ENCODE measurements at places on chromosomes 2 and 18.

GRCh38 chr2:152454960-152455359 lies 120.0 kb downstream of the FMNL2 start:
- DNase-seq, result no peak

DNA sequence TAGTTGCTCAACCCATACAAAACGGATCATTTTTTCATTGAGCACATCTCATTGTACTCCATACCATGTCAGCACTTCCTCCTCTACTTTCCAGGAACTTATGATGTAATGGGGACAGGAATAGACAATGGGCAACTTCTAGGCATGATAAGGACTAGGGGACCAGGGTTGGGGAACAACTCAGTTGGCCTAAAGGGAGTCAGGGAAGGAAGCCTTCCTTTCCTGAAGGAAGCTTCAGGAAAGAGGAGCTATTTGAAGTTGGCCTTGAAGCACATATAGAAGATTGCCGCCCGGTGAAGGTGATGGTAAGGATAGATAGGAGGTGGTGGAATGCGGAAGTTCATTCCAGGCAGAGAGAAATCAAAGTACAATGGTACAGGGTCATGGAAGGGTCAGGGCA lies 283.9 kb downstream of the SLC8A1 start:
- no peak for DNase-seq

- DNase-seq, result no peak
Measured at GRCh38 chr2:150209746-150210145, 277.7 kb downstream of the RND3 start.

GRCh38 chr2:24919037-24919505 lies 966 bp downstream of the ADCY3 start:
- DNase-seq, result no peak

DNA sequence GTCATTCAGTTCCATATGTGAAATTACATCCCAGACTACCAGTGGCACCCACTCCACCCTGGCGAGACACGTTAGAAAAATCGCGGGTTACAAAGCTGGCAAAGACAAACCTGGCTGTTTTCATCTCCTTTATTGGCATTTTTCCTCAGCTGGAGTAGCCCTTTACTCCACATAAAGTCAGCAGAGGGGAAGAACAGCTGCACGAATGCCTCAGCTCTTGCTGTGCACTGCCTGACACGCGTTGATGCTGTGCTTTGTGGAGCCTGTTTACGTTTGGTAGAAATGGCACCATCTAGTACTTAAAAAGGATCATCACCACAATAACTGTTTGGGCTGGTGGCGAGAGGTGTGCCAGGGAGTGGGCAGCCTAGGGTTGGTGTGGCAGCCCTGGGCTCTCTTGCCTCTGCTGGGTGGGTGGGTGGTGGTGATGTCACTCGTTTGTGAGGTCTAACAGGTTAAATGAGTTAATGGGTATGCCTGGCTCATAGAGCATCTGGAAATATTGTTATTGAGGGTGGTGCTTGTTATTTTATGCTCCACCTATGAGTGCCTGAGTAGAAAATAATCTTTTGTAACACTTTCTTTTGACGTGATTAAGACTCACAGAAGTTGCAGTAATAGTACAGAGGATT lies 16.4 kb downstream of the FARP2 start:
- peak; percentile 21 for DNase-seq

DNA sequence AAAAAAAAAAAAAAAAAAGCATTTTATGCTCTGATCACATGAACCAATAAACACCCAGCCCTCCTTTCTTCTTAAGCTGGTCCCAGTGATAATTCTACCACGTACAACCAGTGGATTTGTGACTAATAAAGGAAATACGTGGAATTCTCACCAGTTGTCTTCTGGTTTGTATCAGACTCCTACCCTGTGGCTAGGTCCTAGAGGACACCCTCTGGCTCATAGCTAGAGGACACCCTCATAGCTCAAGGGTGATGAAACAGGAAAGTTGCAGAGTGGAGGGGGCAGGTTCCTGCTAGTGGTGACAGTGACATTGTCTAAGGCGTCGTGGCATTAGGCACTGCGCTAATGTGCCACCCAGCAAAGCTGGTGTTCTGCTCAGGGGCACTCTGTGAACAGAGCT lies 167.8 kb downstream of the BCL11A start:
- no peak for DNase-seq

DNA sequence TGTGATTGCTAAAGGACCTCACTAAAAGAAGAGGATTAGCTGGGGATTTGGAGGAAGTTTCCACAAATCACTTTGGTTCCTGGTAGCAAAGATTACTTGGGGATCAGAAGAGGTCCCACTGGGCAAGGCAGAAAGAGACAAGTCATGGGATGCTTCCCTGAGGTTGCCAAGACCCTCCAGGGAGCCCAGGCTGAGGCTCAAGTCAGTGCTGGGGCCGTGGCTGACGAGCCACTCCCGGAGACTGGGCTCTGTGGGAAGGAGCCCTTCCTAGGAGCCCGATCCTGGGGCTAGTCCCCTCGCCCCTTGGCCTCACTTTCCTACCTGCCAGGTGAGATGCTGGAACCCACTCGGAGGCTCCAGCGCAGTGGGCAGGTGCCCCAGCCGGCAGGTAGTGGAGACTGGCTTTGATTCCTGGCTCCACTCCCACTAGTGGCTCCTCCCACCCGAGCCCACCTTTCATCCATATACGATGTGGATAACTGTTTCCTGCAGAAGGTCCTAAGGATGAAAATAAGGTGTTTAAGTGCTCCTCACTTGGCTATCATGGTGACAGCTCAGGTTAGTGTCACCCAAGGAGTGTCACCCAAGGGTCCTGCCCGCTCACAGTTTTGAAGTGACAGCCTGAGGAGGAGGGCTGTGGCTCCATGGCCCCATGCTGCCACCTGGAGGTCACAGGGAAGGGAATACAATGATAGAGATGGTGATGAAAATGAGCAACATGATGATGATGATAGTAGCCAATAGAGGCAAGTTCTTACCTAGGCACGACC lies 100.5 kb downstream of the CAPN13 start:
- peak; percentile 80 for DNase-seq

DNA sequence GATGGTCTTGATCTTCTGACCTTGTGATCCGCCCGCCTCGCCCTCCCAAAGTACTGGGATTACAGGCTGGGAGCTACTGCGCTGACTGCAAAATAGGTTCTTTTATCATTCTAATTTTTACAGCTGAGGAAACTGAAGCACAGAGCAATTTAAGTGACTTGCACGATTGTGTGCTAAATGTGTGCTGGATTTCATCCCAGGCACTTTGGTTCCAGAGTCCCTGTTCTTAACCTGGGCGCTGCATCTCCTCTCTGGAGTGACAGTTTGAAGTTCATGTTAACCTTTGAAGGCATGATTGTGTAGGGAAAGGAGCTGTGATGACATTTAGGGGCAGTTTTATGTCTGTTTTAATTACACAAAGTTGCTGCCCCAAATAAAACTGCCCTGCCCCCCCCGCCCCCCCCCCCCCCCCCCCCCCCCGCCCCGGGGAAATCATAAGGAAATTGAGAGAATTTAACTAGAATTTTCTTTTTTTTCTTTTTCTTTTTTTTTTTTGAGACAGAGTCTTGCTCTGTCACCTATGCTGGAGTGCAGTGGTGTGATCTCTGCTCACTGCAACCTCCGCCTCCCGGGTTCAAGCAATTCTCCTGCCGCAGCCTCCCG lies 5.6 kb downstream of the ACSL3 start:
- no peak for DNase-seq

DNA sequence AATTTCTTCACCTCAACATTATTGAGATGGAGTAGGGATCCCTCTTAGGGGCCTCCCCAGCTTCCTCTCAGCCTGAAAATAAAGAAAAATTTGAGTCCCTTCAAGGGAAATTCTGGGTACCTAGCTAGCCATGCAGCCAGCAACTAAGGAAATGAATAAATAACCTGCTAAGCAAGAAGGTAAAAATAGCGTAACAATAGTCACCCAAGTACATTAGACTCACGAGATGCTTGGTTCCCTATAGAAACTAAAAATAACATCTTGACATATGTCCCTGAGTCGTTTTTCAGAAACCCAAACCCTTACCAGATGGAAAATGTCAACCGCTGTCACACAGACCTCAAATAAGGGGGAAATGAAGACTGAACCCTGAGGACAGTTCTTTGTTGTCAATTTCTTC lies 51.9 kb downstream of the CACNB4 start:
- no peak for DNase-seq

DNA sequence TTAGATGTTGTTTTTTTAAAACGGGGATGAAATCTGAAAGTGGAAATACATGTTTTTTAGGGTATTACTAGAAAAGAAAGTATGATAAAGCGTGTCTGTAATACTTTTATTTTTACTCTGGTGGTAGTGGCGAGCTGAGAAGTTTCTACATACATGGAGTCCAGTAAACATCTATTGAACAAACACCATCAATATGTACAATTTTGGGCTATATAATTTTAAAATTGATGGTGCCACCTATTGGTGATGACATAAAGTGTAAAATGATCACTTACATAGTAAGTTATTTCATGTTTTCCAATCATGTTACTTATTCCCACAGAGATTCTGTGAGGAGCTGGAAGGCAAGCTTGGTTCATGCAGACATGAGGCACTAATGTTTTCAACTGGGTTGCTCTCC lies 31.5 kb upstream of the NFE2L2 start:
- DNase-seq, result no peak

- no peak for DNase-seq
Measured at GRCh38 chr2:12066986-12067385, 320.6 kb downstream of the LPIN1 start.

- DNase-seq, result no peak
Measured at GRCh38 chr2:10654069-10654468, 35.7 kb downstream of the NOL10 start.

- no peak for DNase-seq
Measured at GRCh38 chr2:3008561-3008960, 369.1 kb downstream of the EIPR1 start.

GRCh38 chr2:9179572-9180201 lies 26.9 kb upstream of the ASAP2 start:
- DNase-seq, result no peak

GRCh38 chr18:7681298-7681697 lies 114.2 kb downstream of the PTPRM start:
- DNase-seq, result no peak

GRCh38 chr2:159606287-159606686 lies 10.1 kb downstream of the BAZ2B start:
- no peak for DNase-seq

DNA sequence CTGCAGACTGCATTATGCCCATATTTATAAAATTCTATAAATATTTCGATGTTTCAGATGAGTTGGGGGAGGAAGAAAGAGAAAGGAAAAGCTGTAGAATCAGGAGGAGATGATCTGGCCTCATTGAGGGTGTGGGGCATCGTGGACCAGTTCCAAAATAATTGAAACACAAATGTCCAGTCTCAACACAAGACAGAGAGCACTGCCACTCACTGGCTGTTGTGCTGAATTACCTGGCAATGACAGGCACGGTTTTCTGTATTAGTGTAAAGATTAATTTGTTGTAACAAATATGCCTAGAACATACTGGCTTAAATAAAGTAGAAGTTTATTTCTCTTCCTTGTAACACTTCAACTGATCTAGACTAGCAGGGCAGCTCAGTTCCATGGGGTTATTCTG lies 24.1 kb downstream of the POLE4 start:
- DNase-seq, result no peak

GRCh38 chr2:175351512-175351911 lies 170.0 kb upstream of the ATP5MC3 start:
- no peak for DNase-seq

DNA sequence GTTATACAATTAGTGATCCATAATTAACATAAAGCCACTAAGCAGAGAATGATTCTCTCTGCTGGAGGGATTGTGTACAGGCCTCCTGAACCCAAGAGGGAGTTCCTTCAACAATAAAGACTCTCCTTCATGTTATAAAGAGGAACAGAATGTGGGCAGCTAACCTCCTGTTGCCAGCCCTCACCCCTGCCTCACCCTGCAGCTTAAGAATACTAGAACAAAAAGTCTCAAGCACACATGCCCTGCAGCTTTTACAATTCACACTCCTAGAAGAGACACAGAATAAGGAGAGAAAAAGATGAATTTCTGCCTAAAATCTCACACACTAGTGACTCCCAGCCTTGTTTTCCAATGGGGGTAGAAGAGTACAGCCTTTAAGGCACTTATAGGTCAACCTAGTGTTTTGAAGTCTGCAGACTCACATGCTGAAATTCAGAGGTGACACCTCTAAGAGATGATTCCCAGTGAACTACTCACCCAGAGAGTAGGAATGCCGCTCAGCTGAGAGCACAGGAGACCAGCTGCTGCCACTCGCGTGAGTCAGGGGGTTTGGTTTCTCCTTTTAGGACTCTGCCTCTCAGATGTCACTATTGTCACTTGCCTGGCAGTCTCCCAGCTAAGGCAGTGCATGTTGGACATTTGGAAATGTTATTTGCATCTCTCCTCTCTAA lies 32.5 kb upstream of the IL1RL1 start:
- DNase-seq, result no peak

DNA sequence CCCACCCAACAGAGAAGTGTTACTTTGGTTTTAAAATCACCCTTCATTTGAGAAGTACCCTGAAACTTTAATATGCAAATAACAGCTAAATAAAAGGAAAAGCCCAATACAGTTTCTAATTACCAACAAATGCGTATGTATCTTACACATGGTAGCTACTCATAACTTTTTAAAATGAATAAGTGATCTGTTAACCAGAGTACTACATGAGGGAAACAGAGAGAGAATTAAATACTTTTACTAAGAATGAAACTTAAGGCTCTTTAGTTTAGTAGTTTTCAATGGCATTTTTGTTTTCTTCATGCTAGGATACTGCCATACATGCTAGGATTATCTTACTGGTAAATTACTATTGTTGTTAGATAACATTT lies 39.1 kb upstream of the NABP1 start:
- DNase-seq, result no peak

DNA sequence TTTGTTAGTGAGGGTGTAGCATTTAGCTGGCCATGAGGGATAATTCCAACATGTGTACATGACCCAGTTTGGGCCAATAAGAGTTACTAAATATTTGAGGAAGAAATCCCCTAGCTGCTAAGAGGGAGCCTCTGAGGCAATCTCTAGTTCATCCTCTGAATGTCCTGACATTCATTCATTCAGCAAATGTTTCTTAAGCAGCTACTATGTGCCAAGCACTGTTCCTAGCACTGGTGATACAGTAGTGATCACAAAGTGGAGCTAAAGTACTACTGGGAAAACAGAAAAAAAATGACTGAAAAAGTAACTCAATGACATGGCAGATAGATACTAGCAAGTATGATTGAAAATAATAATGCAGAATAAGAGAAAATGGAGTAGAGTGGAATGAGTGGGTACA lies 79.8 kb upstream of the PID1 start:
- DNase-seq, result no peak

DNA sequence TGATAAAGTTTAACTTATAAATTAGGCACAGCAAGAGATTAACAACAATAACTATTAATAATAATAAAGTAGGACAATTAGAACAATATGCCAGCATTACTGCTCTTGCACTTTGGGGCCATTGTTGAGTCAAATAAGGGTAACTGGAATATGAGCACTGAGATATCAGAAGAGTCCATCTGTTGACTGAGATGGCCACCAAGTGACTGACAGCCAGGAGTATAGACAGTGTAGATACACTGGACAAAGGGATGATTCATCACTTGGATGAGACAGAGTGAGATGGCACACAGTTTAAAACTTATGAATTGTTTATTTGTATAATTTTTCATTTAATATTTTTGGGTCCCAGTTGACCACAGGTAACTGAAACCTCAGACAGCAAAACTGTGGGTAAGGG lies 20.0 kb downstream of the NAB1 start:
- no peak for DNase-seq

- DNase-seq, result peak; percentile 65
Measured at GRCh38 chr2:144515696-144516410, 4.1 kb downstream of the ZEB2 start.
